ENCODE measurements at places on chromosomes 7 and 10.

DNA sequence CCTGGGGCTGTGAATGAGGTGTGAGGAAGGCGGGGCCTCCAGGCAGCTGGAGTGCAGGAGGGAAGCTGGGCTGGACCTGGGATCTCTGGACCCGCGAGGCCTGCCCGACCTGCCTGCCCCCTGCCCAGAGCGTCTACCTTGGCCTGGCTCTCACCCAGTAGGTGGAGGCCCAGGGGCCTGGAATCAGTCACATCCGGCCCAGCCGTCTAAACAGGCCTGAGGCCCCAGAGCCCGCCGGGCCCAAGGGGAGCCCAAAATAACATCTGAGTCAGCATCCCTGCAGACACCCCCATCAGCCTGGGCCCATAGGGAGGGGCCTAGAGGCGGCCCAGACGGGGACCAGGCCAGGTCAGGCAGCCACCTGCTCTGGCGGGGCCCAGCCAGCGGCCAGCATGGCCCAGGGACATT, 15.1 kb upstream of the ELN start:
- no peak for DNase-seq

- DNase-seq, result no peak
Measured at GRCh38 chr7:157401567-157402387, 65.0 kb downstream of the DNAJB6 start.

- DNase-seq, result no peak
Measured at GRCh38 chr7:7156663-7157062, 25.7 kb upstream of the C1GALT1 start.

GRCh38 chr10:58435297-58435985, 50.2 kb downstream of the TFAM start:
- DNase-seq, result no peak

GRCh38 chr10:96513305-96513697, 425 bp downstream of the TLL2 start:
- no peak for DNase-seq

GRCh38 chr10:88032566-88032965, 169.1 kb downstream of the PTEN start:
- DNase-seq, result no peak

- no peak for DNase-seq
Measured at GRCh38 chr7:158025686-158026600, 561.7 kb downstream of the PTPRN2 start.

GRCh38 chr7:84589012-84589411, 394.4 kb upstream of the SEMA3A start:
- DNase-seq, result no peak

DNA sequence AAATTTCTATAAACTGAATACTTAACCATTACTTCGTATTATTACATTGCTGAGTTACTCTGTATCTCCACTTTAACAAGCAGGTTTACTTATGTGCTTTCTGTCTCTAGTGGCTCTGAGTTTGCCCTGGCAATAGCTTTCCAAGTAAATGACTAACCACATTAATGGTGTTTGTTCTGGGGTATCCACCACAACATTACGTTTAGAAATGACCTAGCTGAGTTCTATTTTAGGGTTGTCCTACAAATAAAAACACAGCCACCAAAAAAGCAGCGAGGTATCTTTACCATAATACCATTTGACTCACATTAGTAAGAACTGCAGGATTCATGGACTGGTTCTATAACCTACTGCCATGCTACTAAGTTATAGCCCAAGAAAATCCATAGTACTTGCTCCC, 83.1 kb downstream of the HIBADH start:
- no peak for DNase-seq

GRCh38 chr7:135162382-135163001, 8.0 kb downstream of the CYREN start:
- no peak for DNase-seq

DNA sequence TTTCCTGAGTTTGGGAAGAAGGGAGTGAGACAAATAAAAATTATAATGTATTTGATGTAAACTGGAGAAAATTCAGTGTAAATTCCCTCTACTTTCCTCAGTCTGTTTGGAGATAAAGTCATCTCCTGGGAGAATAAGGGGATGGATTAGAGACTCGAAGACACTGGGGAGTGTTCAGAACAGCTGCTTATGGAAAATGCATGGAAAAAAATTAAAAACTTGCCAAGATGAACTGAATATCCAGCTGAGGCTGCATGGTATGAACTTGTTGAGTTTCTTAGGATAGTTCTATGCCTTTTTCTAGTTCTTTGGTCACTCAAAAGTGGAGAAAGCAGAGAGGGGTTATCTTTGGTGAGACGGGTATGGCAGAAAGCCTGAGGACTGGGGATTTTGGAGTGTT, 210.5 kb downstream of the BICC1 start:
- no peak for DNase-seq

GRCh38 chr7:134470864-134471263, 12.0 kb upstream of the AKR1B1 start:
- DNase-seq, result no peak

- DNase-seq, result no peak
Measured at GRCh38 chr10:105210546-105210945, 569.5 kb downstream of the SORCS3 start.

DNA sequence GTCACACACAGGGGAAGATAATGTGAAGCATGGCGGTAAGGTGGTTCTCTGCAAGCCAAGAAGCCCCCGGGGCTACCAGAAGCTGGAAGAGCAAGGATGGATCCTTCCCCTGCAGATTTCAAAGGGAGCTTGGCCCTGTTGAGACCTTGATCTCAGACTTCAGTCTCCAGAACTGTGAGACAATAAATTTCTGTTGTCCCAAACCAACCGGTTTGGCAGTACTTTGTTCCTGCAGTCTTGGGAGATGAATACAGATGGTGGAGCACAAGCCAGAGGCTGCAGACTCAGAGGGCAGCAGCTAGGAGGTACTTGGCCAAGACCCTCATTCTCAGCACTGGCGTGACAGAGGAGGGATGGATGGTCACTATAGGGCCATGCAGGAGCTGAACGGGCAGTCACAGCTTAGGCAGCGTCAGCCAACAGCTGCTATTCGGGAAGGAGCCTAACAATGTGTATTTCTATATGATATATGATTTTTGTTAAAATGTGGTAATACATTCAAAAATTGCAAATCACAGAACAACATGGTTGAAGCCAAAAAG, 387.3 kb downstream of the TNS3 start:
- no peak for DNase-seq

DNA sequence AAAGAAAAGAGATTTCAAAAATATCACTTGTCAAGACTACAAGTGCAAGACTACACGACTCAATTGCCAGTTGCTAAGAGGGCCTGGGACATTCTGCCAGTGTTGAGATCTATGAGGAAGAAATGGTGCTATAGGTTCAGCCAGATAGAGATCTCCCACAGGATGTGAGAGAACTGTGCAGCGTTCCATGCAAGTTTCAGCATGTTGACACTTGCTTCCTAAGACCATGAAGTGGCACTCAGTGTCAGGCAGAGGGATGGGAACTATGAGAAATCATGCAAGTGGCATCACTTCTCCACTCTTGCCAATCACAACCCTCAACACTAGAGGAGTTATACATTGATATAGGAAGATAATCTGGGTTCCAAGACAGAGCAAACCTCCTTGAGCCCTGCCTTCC, 210.3 kb downstream of the CHRM2 start:
- DNase-seq, result no peak

DNA sequence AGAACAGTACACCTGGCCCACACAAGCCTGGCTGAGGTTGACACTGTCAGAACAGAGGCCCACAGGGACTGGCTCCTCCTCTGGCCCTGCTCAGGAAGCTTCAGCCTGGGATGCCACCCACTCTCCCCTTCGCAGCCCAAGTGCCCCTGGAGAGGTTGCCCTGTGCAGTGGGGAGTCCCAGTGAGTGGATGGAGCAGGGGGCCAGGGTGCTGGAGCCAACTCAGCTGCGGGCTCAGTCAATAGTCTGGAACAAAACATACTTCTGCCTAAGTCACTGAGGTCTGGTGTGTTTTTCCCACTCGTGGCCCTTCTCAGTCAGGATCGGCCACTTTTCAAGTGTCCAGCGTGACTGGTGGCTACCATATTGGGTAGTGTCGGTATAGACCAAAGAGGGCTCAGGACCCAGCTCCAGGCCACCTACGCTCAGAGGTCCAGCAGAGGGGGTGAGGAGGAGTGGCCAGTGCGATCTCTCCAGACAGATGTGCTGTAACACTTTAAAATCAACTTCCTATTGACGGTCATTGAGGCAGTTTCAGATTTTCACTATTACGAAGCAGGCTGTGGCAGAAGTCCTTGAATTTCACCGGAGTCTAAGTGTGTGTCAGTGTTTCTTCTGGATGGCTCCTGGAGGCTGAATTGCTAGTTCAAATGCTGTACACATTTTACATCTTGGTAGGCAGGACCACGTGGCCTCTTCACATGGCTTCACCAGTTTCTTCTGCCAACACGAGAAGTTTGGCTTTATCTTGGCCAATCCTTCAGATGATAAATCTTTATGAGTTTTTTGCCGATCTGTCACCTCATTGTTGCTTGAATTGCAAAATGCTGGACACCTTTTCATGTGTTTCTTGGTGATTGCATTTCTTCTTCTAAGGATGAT, 994 bp upstream of the GCK start:
- no peak for DNase-seq

DNA sequence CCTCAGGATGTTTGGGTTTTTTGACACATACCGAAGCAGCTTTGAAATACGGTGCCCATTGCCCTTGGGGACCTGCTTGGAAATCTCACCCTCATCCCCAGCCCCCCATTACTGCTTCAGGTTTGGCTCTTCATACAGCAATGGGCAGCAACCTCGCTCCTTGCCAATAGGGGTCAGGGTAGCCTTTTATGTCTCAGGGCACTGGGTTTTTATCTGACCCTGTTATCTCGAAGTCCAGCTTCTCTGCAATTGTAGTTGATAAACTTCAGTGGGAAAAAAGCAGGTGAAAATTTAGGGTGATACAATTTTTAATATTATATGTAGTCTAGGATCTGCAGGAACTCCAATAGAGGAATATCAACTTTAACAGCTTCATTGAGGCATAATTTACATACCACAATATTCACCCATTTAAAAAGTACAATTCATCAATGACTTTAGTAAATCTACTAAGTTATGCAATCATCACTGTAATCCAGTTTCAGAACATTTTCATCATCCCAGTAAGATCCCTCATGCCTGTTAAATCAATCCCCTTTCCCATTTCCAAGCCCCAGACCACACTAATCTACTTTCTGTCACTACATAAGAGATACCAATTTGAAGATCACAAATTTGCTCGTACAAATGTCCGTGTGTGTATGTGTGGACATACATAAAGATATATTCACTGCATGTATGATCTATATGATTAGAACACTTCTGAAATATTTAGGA, 386.2 kb downstream of the KCNMA1 start:
- DNase-seq, result no peak

DNA sequence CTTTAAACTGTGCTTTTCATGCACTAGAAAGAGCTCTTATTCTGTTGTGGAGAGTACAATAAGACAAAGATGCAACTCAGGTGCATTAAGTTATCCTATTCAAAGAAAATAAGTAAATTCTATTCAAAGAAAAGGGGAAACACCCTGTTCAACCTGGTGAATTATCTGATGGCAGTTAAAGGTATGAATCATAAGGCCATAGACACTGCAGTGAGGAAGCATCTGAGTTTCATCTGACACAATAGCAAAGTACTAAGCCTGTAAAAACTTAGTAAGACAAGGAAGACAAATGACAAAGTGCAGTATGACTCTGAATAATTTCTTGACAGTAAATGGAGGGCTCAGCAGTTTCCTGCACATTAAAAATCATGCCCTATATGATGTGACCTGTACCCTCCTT, 91.0 kb upstream of the LRRTM3 start:
- DNase-seq, result no peak

- no peak for DNase-seq
Measured at GRCh38 chr7:155377838-155378579, 79.9 kb upstream of the EN2 start.

- DNase-seq, result no peak
Measured at GRCh38 chr10:30432622-30433305, 1.2 kb upstream of the MAP3K8 start.

DNA sequence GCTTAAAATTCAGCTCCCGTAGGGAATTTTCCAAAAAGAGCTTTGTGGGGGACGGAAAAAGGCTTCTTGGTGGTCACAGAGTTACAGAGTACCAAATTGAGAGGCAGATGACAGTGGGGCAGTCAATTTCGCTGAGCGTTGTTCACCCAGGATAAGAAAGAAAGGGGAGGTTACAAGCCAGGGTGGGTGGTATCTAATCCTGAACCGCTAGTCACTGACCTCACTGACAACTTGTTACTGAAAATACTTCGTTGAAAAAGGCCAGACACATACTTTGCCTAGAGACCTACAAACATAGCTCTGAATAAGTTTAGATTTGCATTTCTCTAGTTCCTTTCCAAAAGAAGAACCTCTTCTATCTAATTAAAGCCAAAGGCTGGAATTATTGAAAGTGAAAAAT, at the start of gene CTNNA3:
TSS of gene CTNNA3 (minus strand) at position 167 of the 400 bp plus-strand sequence.
- DNase-seq, result no peak

GRCh38 chr10:125768219-125768855, 7.3 kb downstream of the MMP21 start:
- peak; percentile 19 for DNase-seq

GRCh38 chr10:11655836-11656235, 44.4 kb upstream of the USP6NL start:
- DNase-seq, result no peak

GRCh38 chr10:10392511-10392910, 625.2 kb upstream of the CELF2 start:
- no peak for DNase-seq

GRCh38 chr7:85191383-85191782, 4.5 kb upstream of the SEMA3D start:
- DNase-seq, result no peak

GRCh38 chr10:11756766-11757315, 14.7 kb downstream of the ECHDC3 start:
- DNase-seq, result no peak

DNA sequence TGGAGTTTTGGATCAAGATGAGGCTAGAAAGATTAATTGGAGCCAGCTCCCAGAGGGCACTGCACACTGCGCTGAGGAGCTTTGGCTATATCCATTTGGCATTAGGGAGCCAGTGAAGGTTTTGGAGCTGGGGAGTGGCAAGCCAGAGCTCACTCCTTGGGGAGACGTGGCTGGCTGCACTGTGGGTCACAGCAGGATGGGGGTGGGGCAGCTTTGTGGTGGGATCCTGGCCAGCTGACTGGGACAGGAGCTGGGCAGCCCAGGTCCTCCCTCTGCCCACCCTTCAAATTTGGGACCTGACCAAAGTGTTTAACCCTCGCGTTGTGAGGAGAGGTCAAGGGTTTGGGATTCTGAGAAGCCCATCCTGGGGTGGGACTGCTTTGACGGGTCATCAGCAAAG, 5.0 kb downstream of the C10orf105 start:
- DNase-seq, result no peak

DNA sequence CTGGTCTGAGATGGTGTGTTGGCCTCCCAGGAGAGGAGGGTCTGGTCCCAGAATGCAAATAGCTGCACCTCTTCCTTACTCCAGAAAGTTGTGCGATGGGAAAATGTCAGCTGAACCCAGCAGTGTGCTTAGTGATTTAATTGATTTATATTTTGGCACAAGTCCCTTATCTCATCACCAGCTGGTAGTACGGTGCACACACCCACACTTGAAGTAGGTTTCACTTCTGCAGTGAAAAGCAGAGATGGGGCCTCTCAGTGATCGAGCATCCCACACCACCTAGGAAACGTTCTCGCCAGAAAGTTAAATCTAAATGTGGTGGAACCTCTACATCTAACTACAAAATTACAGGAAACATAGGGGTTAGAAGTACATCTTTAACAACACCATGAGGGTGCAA, 80.4 kb downstream of the UBE3C start:
- no peak for DNase-seq

GRCh38 chr7:3589752-3590151, 288.7 kb downstream of the SDK1 start:
- DNase-seq, result no peak

All from DMS79 treated with DMSO at 0.1 percent for 48 hours (cell line).